DMS79 treated with DMSO at 0.1 percent for 48 hours (cell line): ENCODE measurements at places on chromosomes 7 and 10.

- DNase-seq = no peak
These were observed 146.3 kb upstream of the NRG3 start for GRCh38 chr10:81728692-81729091.

DNA sequence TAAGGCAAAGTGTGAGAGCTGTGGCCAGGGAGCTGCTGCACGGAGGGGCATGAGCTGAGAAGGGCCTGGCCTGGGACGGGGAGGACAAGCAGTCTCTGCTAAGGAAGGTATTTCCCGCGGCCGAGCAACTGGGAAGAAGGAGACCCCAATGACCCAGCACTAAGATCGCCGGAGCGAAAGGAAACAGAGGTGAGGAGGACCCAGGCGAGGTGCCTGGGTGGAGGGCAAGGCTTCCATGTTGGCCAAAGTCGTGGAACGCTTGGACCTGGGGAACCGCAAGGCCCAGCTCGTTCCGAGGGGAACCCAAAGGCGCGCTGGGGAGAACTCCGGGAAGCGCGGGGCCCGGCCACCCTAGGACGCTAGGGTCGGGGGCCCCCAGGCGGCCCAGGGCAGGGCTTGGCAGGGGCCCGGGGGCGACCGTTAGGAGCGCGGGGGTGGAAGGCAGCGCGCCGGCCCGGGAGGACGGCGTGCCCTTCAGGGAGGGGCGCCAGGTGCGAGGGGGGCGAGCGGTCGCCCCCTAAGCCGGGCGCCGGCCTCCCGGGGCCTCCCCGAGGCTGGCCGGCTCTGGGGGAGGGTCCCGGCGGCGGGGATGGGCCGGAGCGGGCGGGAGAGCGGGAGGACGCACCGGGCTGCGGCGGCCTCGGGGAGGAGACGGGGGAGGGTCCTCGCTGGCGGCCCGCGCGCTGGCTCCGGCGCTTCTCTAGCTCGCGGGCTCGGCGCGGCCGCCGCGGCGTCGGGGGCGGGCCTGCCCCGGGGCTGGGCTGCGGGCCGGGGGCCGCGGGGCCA, 545 bp downstream of the GIGYF1 start:
- no peak for DNase-seq

DNA sequence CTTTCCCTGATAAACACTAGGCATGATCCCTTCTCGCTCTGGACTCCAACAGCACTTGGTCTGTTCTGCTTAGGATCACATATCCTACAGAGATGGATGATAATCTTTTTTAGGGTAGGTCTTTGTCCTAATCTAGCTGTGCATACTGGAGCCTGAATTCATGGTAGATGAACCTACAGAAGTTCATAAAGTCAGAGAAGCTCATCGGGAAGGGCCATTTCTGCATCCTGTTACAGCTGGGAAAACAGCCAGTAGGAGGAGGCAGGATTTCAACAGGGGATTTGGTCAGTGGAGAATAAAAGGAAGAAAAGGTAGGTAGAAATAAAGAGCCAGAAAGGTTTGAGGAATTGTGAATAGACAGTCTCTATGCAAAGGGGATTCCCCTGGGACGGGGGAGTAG, 101.4 kb downstream of the ANK3 start:
- DNase-seq = no peak

DNA sequence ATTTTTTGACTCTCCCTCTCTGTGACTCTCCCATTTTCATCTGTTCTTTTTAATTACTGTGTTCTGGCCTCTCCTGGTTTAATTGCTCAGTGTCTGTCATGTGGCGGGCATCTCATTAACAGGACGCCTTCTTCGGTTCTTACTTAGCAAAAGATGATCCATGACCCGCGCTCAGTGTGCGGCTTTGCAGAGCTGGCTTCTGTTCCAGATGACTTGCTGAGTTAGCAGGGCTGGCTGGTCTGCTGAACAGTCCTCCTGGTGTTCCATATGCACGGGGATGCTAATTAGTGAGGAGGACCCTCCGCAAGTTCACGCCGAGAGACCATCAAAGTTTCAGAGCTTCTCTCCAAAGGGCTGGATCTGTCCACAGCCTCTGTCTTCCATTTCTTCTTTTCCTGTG, 258.6 kb upstream of the MKI67 start:
- DNase-seq = no peak

DNA sequence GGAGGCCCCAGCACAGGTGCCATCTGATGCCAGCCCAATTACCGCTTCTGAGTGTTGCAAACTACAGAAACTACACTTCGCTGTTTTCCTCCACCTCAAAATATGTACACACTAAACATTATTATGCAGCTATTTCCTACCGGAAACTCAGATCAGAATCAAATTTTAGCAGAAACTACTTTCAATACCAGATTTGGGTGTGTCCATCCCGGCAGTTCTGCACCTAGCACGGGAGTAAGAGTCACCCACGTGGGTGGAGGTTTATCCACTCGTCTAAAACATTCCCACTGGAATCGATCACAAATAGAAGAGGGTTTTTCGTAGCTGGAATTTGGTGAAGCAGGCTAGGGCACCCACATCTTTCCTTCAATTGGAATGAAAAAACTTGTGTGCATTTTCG, 214.4 kb upstream of the PRKCQ start:
- DNase-seq = no peak

GRCh38 chr7:22860784-22861482, 38.3 kb upstream of the TOMM7 start:
- no peak for DNase-seq

GRCh38 chr7:1348096-1348822, 111.0 kb downstream of the MICALL2 start:
- no peak for DNase-seq

GRCh38 chr10:1414893-1415292, 322.4 kb downstream of the ADARB2 start:
- no peak for DNase-seq

- DNase-seq = peak; percentile 4
These were observed 85.8 kb downstream of the NRP1 start for GRCh38 chr10:33248638-33249037.

GRCh38 chr7:128163473-128163872, 77.6 kb upstream of the LEP start:
- no peak for DNase-seq

DNA sequence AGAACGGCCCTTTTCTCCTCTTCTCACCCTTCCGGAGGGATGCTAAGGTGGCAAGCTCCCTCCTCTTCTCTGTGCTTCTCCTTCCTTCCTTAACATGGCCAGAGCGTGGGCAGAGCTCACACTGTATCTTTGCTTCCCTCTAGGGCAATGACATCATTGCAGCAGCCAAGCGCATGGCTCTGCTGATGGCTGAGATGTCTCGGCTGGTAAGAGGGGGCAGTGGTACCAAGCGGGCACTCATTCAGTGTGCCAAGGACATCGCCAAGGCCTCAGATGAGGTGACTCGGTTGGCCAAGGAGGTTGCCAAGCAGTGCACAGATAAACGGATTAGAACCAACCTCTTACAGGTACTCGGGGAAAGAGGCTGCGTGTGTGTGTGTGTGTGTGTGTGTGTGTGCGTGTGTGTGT, 36.6 kb downstream of the AP3M1 start:
- DNase-seq = peak; percentile 68

DNA sequence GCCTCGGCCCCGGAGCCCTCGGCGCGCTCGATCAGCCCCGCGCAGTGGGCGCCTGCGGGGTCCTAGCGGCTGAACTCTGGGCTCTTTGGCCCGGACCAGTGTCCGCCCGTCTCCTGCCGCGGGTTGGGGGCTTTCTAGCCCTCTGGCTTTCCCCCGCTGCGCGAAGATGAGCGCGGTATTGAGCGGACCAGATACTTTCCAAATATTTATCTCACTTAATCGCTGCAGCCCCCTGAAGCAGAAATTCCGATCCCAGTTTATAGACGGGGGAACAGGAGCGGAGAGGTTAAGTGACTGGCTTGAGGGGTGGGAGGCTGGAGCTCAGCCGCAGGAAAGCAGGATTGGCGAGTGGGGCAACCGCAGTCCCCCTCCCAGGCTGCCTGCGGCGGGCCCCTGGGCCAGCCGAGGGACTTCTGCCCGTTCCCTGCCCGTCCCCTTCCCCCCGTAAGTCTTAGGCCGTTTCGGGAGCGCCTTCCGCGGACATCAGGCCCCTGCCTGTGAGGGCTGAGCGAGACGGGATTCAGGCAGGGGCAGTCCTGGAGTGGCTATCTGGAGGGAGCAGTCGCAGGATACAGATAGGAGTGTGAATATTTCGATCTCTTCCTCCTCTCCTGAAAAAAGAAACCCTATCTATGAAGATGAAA, 565 bp downstream of the STRIP2 start:
- DNase-seq = peak; percentile 22

GRCh38 chr7:122691569-122692235, 7.2 kb downstream of the RNF133 start:
- no peak for DNase-seq

DNA sequence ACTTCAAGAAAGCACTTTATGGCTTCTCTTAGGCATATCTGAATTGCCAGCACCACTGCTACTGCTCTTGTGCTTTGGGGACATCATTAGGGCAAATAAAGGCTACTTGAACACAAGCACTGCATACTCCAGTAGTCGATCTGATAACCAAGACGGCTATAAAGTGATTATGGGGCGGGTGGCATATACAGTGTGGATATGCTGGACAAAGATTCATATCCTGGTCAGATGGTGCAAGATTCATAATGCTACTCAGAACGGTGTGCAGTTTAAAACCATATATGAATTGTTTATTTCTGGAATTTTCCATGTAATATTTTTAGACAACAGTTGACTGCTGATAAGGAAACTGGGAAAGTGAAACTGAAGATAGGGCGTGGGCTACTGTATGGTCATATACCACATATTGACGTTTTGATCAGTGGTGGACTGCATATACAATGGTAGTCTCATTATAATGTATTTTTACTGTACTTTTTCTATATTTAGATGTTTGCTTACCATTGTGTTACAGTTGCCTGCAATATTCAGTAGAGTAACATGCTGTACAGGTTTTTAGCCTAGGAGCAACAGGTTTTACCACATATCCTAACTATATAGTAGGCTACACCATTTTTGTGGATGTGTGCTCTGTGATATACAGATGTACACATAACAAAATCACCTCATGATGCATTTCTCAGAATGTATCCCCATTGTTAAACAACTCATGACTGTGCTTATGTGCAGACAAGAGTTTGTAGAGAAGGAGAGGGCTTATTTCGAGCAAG, 15.2 kb downstream of the ANLN start:
- no peak for DNase-seq

GRCh38 chr7:111658546-111658945, 96.3 kb upstream of the IMMP2L start:
- peak; percentile 16 for DNase-seq

DNA sequence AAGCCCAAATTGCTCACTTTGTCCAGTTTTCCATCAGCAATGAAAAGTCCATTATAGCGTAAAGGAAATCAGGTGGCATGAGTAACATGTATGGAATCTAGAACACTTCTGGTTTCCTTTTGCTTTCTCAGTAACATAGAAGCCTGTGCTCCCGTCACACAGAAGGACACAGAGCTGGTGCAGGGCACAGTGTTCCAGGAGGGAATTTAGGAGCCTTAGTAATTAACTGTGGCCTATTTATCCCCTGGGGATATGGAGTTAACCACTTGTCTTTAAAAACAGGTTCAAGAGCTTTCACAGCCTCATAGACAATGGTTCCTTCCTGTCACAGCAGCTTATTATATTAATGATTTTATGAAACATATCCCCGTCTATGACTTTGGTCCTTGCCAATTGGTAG, 189.9 kb downstream of the NEBL start:
- DNase-seq = no peak

- DNase-seq = no peak
These were observed 1.6 kb downstream of the PRR15 start for GRCh38 chr7:29565224-29565630.

DNA sequence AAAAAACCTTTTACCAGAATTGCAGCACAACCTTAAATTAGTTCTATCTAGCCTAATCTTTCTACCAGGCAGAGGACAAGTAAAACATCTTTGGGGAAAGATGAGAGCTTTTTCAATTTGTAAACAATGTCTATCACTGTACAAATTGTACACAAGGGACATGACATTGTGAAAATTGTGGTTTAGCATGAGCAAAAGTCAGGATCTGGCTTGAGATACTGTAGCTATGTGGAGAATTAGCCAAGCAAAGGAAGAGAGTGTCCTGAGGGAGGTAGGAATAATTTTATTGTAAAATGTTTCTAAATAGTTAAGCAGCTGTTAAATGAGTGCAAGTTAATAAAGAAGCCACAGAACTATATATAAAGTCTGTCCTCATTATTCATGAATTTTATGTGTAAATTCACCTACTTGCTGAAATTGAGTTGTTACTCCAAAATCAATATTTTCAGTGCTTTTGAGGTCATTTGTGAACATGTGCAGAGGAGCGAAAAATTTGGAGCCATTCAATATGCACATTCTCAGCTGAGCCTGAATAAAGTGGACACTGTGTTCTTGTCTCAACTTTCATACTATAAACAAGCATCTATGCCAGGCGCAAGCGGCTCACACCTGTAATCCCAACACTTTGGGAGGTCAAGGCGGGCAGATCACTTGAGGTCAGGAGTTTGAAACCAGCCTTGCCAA, 42.8 kb upstream of the POM121L12 start:
- DNase-seq = no peak

- no peak for DNase-seq
These were observed 395 bp upstream of the ZNF25 start for GRCh38 chr10:37976880-37977203.

DNA sequence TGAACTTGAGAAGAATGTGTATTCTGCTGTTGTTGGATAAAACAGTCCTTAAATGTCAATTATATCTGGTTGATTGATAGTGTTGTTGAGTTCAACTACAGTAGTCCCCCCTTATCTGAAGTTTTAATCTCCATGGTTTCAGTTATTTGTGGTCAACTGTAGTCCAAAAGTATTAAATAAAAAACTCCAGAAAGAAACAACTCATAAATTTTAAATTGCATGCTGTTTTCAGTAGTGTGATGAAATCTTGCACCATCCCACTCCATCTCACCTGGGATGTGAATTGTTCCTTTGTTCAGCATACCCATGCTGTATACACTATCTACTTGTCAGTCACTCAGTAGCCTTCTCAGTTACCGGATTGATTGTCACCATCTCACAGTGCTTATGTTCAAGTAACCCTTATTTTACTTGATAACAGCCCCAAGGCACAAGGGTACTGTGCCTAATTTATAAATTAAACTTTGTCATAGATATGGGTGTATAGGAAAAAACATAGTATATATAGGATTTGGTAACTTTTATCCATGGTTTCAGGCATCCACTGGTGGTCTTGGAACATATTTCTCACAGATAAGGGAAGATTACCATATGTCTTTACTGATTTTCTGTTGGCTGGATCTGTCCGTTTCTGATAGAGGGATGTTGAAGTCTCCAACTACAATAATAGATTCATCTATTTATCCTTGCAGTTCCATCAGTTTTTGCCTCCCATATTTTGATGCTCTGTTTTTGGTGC, 57.1 kb downstream of the AOAH start:
- no peak for DNase-seq

GRCh38 chr10:33335801-33336581, 1.5 kb upstream of the NRP1 start:
- DNase-seq = peak; percentile 11
